Right lobe of liver (tissue), 6 donors: ENCODE measurements at places on chromosomes 2 and 18.

DNA sequence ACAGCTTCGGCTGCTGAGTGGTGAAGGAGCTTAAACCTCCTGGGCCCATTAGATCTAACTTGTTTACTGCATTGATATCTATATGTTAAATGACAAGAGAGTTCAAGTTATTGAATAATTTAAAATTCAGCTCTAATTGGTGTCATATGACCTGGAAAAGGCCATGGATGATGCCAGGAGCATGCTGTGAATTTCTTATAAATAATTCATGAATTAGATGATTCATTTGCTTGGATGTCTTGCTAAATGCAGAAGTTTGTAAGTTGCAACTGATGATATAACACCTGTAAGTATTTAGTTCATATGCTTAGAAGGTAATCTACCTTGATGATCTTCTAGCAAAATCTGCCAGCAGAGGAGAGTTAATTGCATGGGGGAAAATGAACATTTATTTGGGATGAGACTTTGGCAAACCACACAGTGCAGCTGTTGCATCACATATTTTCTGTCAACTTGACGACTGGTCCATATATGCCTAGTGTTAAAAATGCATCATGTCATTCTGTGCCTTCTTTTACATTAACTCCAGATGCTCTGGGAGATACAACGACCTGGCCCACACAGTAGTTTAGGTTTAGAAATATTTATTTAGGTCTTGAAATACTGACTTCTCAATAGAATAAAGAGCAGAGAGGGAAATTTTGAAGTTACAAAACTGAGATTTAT lies 226.3 kb downstream of the KIAA1328 start:
- no peak overlapping the region for H3K27ac ChIP-seq
- no peak for DNase-seq

- DNase-seq, result no peak
Measured at GRCh38 chr2:39623917-39624316, 41.8 kb upstream of the TMEM178A start.

- H3K27ac ChIP-seq, result no peak within 1 kb of the TSS
- peaks cover 3% of the 10 kb centered on the region for H3K27me3 ChIP-seq
- DNase-seq, result no peak
- no peaks in the 10 kb centered on the region for H3K4me1 ChIP-seq
Measured at GRCh38 chr2:130755256-130756052, at the start of gene AMER3. Gene AMER3 (plus strand): TSS chr2:130755540. CDS start chr2:130762073, 6,533 bp downstream.

GRCh38 chr18:46732201-46732600 lies 24.7 kb downstream of the ST8SIA5 start:
- H3K27me3 ChIP-seq, result no peaks in the 10 kb centered on the region
- no peak overlapping the region for H3K4me3 ChIP-seq
- H3K36me3 ChIP-seq, result no peaks in the 10 kb centered on the region

DNA sequence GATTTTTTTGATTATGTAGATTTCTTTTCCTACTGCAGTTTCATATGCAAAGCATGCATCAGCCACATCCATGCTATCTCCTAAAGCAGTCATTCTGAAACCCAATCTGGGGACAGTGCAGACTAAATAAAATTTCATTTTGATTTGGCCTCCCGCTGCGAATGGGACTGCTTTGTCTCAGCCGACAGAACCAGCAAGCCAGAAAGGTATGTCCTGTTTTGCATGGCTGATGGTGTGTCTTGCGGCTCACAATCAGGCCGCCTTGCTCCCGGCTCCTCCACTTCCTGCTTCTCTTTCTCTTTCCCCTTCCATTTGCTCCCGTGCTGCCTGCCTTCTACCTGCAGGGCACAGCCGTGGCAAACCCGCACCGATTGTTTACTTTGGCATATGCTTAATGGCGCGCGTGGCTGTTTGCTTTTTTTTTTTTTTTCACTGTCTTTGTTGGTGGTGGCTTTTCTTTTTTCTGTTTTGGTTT lies 419.6 kb upstream of the POU3F3 start:
- H3K27ac ChIP-seq, result peak overlapping the region; percentile 33
- no peaks in the 10 kb centered on the region for H3K4me1 ChIP-seq
- peak overlapping the region; percentile 32 for H3K4me3 ChIP-seq
- H3K27me3 ChIP-seq, result no peaks in the 10 kb centered on the region

GRCh38 chr2:216316743-216317142 lies 55.5 kb downstream of the MARCHF4 start:
- no peaks in the 10 kb centered on the region for H3K4me1 ChIP-seq
- no peak overlapping the region for H3K4me3 ChIP-seq
- H3K27me3 ChIP-seq, result no peaks in the 10 kb centered on the region
- DNase-seq, result no peak
- no peak overlapping the region for H3K27ac ChIP-seq

- no peaks in the 10 kb centered on the region for H3K27me3 ChIP-seq
- no peaks in the 10 kb centered on the region for H3K36me3 ChIP-seq
- no peak for DNase-seq
- no peak overlapping the region for H3K4me3 ChIP-seq
- no peak overlapping the region for H3K27ac ChIP-seq
- H3K4me1 ChIP-seq, result no peaks in the 10 kb centered on the region
Measured at GRCh38 chr2:205060269-205060668, 515.0 kb downstream of the PARD3B start.

DNA sequence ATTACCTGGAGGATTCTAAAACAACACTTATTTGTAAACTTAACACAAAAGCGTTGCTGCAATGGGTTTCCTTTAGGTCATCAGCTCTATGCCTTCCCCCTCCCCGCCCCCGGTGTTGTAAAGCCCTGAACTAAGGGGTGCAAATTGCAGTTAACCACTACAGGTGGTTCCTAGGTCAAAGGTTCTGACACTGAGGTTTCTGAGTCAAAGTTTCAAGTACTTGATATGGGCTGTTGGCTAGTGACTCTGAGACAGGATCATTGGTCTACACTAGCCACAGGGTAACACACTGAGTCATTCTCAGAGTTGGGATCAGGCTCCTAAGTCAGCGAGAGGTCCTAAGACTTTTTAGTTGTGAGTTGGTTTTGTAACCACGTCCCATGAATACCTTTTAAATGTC lies 15.4 kb downstream of the IL1B start:
- peak overlapping the region; percentile 92 for H3K27ac ChIP-seq
- no peak for DNase-seq
- H3K4me3 ChIP-seq, result no peak overlapping the region
- peaks cover 6% of the 10 kb centered on the region for H3K4me1 ChIP-seq

- H3K4me1 ChIP-seq, result no peaks in the 10 kb centered on the region
- H3K4me3 ChIP-seq, result no peak overlapping the region
- peak; percentile 30 for DNase-seq
Measured at GRCh38 chr2:119338826-119339561, 27.6 kb downstream of the C2orf76 start.

DNA sequence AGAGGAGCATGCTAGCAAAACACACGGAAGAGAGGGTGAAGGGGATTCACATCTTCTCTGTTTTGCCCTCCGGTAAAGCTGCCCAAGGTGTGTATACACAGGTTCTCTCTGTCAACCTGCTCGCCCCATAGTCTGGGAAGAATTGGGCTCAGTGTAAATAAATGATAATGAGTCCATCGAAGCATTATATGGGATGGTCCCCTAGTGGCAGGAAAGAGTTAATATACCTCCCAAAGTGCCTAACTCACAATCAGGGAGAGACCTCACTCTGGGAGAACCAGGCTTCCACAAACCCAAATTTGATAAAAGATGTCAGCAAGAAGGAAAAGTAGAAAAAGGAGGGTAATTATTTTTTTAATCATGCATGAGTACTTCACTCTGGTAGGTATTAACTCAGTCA lies 262.2 kb upstream of the ZNF521 start:
- no peaks in the 10 kb centered on the region for H3K27me3 ChIP-seq
- H3K4me1 ChIP-seq, result no peaks in the 10 kb centered on the region
- H3K27ac ChIP-seq, result no peak overlapping the region
- no peak overlapping the region for H3K4me3 ChIP-seq
- DNase-seq, result no peak

GRCh38 chr2:579961-580360 lies 97.2 kb downstream of the TMEM18 start:
- no peak overlapping the region for H3K27ac ChIP-seq
- no peak overlapping the region for H3K4me3 ChIP-seq
- H3K36me3 ChIP-seq, result no peaks in the 10 kb centered on the region
- H3K27me3 ChIP-seq, result no peaks in the 10 kb centered on the region
- no peaks in the 10 kb centered on the region for H3K4me1 ChIP-seq

GRCh38 chr18:55743736-55744135 lies 155.7 kb upstream of the TCF4 start:
- H3K27me3 ChIP-seq, result no peaks in the 10 kb centered on the region
- no peak for DNase-seq
- H3K36me3 ChIP-seq, result no peaks in the 10 kb centered on the region

DNA sequence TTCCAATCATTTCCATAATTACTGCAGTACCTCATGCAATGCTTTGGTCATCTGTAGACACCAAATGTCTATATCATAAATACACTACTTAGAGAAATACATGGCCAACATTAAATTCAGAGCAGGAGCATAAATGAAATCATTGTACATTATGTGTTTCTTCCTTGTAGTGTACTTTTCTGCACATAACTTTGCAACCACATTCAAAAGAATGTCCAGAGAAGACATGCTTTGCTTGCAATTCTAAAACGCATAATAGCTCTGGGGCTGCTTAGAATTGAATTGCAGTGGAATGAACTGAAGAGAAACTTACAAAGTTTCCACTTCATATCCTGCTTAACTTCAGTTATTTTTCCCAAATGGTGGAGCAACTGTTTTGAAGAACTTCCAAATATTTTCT lies 664.4 kb downstream of the DSC3 start:
- no peak for DNase-seq
- no peak overlapping the region for H3K27ac ChIP-seq
- no peaks in the 10 kb centered on the region for H3K4me1 ChIP-seq
- no peaks in the 10 kb centered on the region for H3K36me3 ChIP-seq

- no peak overlapping the region for H3K27ac ChIP-seq
- H3K27me3 ChIP-seq, result no peaks in the 10 kb centered on the region
- H3K4me1 ChIP-seq, result no peaks in the 10 kb centered on the region
- DNase-seq, result no peak
- no peaks in the 10 kb centered on the region for H3K36me3 ChIP-seq
Measured at GRCh38 chr2:37652199-37652640, 19.2 kb downstream of the CDC42EP3 start.

DNA sequence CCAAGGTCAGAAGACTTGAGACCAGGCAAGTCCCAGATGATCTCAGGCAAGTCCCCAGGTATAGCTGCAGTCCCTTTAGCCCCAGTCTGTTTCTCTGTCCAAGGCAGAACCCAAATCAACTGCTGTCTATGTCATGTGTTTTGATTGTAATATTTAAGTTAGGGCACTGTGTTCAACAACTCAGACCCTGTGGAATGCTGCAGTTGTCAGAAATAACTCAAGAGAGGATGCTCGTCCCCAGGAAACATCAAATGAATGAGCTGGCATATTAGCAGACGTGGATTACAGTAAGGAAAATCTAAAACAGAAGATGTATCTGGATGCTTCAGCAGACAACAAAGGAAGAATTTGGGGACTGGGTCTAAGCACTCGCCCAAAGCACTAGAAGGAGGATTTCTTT lies 70.1 kb downstream of the BCL11A start:
- H3K27me3 ChIP-seq, result no peaks in the 10 kb centered on the region
- H3K4me1 ChIP-seq, result no peaks in the 10 kb centered on the region
- H3K36me3 ChIP-seq, result no peaks in the 10 kb centered on the region

DNA sequence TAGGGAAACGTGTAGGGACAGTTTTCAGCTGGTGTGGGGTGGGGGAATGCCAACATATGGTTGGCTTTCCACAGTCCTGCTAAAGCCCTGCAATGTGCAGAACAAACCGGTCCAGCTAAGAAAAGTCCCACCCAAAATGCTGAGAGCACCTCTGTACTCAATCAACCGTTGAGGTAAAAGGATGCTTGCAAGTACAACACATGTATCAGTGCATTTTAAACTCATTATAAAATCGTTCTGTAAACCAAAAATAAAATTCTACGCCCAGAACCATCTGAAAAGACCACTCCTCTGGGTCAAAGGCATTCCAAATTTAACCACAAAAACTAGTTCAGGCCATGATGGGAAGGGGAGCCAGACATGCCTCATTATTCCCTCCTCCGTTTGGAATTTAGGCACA lies 2.0 kb upstream of the TYMS start:
- no peaks in the 10 kb centered on the region for H3K27me3 ChIP-seq
- no peak overlapping the region for H3K4me3 ChIP-seq
- no peak overlapping the region for H3K27ac ChIP-seq
- DNase-seq, result no peak

GRCh38 chr2:7692657-7693161 lies 775.5 kb downstream of the RNF144A start:
- DNase-seq, result no peak
- no peak overlapping the region for H3K27ac ChIP-seq
- H3K4me3 ChIP-seq, result no peak overlapping the region
- no peaks in the 10 kb centered on the region for H3K27me3 ChIP-seq
- no peaks in the 10 kb centered on the region for H3K4me1 ChIP-seq
- H3K36me3 ChIP-seq, result no peaks in the 10 kb centered on the region

- no peaks in the 10 kb centered on the region for H3K27me3 ChIP-seq
- H3K36me3 ChIP-seq, result no peaks in the 10 kb centered on the region
- no peak overlapping the region for H3K27ac ChIP-seq
- no peaks in the 10 kb centered on the region for H3K4me1 ChIP-seq
- DNase-seq, result no peak
- H3K4me3 ChIP-seq, result no peak overlapping the region
Measured at GRCh38 chr2:173929441-173929840, 35.7 kb downstream of the SP3 start.

DNA sequence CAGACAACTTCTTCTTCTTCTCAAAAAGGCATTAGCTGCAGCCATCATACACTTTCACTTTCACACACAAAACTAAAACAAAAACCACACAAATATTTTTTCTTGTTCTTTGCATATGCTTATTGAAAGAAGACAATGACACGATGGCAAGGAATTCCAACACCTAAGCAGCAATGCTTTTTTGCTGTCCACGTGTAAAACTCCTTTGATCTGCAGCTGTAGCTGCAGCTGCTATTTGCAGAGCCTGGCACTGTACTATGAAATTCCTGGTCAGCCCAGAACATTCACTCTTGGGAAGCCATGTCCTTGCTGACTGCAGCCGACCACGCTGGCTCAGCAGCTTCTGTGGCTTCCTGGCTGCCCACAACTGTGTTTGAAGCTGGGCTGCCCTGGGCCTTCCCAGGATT lies 316.2 kb downstream of the CDH2 start:
- no peaks in the 10 kb centered on the region for H3K4me1 ChIP-seq
- H3K27ac ChIP-seq, result no peak overlapping the region
- DNase-seq, result no peak
- H3K4me3 ChIP-seq, result no peak overlapping the region
- no peaks in the 10 kb centered on the region for H3K36me3 ChIP-seq

DNA sequence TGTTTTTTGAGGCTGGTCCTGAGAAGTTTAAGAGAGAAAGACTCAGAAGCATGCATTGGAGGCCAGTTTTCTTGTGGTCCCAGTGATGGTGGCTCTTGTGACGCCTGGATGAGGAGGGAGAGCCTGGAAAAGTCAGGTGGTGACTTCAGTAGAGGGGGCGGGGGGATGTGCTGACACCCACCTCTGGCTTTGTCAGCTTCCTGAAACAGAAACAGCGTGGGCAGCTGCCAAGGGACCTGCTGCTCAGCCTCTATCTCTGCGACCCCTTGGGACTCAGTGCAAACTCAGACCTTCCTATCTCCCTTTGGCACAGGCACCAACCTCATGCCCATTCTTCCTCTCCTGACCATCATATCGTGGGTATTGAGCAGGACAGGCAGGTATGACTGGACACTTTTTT lies 6.4 kb downstream of the TGFBRAP1 start:
- H3K4me1 ChIP-seq, result no peaks in the 10 kb centered on the region
- H3K4me3 ChIP-seq, result no peak overlapping the region
- no peak overlapping the region for H3K27ac ChIP-seq
- H3K27me3 ChIP-seq, result no peaks in the 10 kb centered on the region
- no peaks in the 10 kb centered on the region for H3K36me3 ChIP-seq
